NCI-H1092 (cell line): ENCODE measurements at places on chromosomes 2 and 18.

- DNase-seq = no peak
Observed at GRCh38 chr2:173355866-173356508, 1.3 kb downstream of the CDCA7 start.

DNA sequence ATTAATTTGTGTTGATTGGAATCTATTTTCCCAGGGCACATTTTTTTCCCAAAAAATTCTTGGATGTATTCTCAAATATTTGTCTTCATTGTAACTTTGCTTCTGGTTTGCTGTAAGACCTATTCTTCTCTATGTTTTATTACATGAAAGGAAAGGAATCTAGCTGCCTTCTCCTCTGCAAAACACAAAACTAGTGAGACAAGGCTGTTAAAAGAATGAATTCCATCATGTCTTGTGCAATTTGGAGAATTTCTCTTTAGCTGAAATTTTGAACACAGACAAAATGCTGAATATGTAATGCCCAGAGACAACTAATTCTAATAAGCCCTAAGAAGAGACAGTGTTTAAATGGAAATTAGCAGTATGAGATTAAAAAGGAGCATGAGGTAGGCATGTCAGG lies 275.9 kb downstream of the CDH20 start:
- no peak for DNase-seq

DNA sequence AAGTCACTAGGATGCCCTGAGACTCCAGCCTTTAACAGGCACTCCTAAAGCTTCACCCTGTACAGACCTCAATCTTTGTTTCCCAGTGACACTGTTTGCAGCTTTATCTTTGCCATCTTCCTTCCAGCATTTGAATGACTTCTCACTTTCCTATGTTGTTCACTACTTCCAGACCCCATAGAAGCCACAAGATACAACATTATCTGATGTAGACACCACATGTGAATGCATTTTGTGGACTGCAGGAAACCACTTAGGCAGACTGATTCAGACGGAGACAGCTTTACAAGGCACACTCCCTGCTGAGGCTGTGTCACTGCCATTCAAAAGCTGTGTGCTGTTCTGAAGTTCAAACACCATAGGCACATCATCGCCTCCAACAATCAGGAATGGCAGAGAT lies 67.3 kb upstream of the SPATS2L start:
- DNase-seq = no peak

- DNase-seq = no peak
Observed at GRCh38 chr2:200472853-200473464, 36.9 kb downstream of the KCTD18 start.

- DNase-seq = no peak
Observed at GRCh38 chr18:51039138-51040112, 9.4 kb downstream of the SMAD4 start.

DNA sequence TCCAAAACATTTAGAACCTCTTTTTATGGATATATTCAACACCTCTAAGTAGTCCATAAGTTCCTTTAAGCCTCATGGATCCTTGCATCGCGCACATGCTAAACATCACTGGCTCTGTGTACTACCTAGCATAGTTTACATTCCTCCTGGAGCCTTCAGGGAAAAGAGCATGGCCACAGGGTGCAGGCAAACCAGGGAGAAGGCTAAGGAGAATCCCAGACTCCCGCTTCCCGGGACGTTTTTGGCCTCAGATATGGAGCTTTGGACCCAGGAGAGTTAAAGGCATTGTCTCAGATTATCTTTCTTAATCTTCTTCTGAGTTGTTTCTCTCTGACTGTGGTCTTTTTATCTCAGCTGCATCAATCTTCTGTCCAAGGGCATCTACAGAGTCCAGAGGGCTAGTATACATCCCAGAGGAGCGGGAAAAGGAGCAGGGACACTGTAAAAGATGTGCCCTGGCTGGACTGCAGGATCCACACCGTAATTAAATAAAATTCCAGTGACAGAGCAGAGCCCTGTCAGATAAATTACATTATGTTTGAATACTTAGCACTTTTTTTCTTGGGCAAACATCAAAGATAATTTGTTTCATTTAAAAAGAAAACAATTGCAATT lies 36.9 kb downstream of the RIT2 start:
- DNase-seq = no peak

GRCh38 chr2:218891275-218892135 lies 10.9 kb downstream of the WNT10A start:
- DNase-seq = no peak

- no peak for DNase-seq
Observed at GRCh38 chr18:6591491-6591890, 138.0 kb upstream of the ARHGAP28 start.

GRCh38 chr18:51290860-51291259 lies 93.4 kb upstream of the MEX3C start:
- no peak for DNase-seq

GRCh38 chr18:35282353-35282752 lies 7.7 kb downstream of the ZSCAN30 start:
- DNase-seq = no peak

DNA sequence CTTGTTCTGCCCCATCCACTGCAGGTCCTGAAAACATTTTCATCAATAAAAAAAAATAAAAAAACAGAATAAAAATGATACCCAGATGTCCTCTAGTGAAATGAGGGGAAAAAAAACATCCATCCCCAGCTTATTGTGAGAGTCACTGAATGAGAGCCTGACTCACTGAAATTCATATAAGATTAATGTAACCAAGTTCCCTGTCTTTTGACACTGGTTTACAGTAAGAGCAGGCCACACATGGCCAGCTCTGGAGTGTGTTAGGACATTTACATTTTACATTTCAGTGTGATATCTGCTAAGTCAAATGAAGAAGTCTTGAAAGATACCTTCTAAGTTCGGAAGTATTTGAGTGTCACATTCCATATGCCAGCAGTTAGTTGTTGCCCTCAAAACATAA lies 21.1 kb upstream of the IL18R1 start:
- no peak for DNase-seq

GRCh38 chr2:221571551-221572218 lies 419 bp downstream of the EPHA4 start:
- DNase-seq = no peak

GRCh38 chr2:233012301-233012971 lies 620 bp downstream of the NGEF start:
- no peak for DNase-seq

- no peak for DNase-seq
Observed at GRCh38 chr2:182300608-182301007, 126.2 kb downstream of the PDE1A start.

DNA sequence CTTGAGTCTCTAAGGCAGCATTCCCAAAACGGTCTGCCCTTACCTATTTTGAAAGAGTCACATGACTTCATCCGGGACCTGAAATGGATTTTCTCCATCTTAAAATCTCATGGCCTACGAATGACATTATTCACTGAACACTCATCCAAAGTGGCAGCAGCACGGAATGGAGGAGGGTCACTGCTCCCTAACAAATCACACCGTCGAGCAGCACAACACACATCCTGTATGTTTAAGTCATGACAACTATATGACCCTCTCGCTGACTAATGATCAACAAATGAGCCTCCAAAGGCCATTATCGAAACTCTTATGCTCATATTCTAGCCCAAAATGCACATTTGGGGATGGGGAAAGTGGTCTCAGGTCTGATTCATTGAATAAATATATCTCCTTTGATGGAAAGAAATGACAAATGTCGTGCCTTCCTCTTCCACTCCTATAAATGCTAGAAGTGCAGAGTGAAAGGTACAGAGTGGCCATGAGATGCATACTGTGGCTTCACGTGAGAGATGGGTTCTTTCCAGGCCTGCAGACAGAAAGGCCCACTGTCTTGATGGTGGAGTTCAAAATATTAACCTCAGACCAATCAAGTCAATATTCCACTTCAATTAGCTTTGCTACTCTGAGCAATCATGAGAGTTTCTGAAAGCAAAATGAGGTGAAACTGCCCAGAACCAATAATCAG lies 70.8 kb downstream of the C2orf76 start:
- DNase-seq = no peak

DNA sequence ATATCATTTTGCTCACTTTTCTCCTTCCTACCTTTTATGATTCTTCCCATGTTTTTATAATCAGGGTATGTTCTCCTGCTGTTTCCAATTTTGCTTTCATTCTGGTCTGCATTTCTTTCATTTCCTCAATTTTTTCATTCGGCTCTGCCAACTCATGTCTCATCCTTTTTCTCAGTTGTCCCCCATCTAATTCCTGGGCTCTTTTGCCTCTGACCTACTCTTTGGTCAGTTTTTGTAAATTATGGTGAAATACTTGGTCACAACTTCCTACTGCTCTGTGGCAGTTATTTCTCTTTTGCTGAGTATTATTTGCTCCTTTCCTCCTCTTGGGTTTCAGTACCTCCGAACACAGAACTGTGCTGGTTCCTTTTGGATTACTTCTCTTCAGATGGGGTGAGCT lies 27.5 kb downstream of the MYO7B start:
- no peak for DNase-seq

GRCh38 chr2:149160701-149161217 lies 122.3 kb downstream of the LYPD6B start:
- no peak for DNase-seq

DNA sequence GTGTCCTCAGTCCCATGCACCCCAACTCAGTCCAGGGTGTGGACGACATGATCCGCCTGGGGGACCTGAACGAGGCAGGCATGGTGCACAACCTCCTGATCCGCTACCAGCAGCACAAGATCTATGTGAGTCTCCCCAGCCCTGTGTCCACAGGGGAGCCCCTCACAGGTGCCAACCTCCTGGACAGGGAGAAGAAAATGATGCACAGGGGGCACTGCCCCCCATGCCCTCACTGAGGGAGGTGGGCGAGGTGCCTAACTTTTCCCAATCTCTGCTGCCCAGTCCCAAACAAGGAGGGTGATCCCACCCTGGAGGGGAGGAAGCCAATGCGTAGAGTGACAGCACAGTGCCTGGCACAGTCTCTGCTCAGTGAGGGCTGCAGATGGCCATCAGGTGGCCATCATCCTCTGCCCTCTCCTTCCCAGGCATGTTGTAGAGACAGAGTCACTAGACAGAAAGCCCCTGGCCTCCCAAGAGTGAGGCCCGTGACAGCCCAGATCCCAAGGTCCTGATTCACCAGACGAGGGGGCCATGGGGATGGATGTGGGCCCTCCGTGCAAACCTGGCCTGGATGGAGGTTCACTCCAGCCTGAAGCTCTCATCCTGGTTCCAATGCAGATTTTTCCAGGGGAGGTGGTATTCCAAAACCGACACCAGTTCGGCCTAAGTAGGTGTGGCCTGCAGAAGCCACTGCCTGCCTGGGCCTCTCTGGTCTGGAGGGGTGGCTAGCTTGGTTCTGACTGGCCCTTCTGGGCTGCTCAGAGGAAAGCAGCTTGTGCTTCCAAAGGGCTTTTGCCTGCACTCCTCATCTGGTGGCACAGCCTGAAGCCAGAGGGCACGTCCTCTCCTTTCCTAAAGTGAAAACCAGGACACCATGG lies 30.0 kb downstream of the MYO7B start:
- DNase-seq = no peak

GRCh38 chr2:172196768-172197431 lies 94.2 kb upstream of the DLX2 start:
- no peak for DNase-seq

GRCh38 chr2:24435391-24436316 lies 55.4 kb upstream of the NCOA1 start:
- peak; percentile 7 for DNase-seq

- DNase-seq = no peak
Observed at GRCh38 chr18:35642802-35643201, 61.3 kb downstream of the GALNT1 start.

GRCh38 chr2:106304612-106305184 lies 110.6 kb upstream of the UXS1 start:
- no peak for DNase-seq

DNA sequence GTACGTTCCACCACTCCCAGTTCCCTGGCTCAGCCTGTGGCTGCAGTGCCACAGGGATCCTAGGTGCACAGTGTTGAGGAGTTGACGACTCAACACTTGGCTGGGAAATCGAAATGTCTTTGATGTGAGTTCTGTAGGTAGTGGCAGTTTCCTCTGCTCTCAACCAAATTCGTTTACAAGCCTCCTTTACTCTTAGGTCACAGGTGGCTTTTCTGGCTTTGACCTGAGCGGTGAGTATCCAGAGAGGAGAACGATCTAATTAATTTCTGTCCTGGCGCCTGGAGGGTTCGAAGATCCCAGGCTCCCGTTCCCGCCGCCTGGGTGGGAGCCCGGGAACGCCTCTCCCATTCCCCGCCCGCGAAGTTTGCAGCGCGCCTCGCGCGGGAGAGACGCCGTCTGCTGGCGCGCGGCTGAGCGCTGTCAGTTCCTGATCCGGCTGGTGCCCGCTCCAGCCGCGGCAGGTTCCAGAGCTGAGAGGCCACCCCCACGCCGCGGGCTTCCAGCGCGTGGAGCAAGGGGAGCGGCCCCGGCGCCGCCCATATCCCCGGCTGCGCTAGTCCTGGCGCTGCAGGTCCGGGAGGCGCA lies at the start of gene LAMA3:
LAMA3 (plus strand) TSS at position 423 of the 585 bp plus-strand sequence. CDS start 231 bp downstream, outside the sequence.
- DNase-seq = peak; percentile 19

DNA sequence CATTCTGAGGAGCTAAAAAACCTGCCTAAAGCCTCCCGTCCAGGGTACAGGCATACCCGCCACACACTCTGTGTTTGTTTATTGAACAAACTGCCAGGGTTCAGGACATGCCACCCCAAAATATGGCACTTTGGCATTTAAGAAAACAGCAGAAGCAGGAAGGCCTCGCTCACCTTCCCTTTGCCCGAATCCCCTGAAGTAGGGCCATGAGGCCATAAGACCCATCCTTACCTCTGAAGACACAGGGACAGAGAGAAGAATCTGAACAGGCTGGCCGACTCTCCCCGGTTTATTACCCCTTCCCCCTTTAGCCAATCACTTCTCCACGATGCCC lies 1.7 kb upstream of the NEURL3 start:
- DNase-seq = no peak

GRCh38 chr2:47206681-47207080 lies 51.6 kb upstream of the STPG4 start:
- DNase-seq = no peak

DNA sequence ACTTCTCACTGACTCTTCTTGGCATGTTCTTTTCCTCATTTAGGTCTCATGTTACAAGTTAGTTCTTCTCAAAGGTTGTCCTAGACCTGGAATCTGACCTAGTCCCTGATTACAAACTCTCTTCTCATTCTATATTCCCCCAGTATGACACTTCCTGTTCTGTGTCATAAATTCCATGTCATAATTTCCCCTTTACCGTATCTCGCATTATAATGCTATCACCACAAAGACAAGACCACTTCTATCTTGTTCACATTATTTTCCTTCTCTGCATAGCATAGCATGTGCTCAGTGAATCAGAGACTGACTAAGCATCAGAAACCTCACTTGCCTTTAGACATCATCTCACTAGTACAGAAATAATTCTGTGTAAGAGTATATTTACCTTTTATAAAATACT lies 63.6 kb upstream of the CAVIN2 start:
- DNase-seq = no peak

DNA sequence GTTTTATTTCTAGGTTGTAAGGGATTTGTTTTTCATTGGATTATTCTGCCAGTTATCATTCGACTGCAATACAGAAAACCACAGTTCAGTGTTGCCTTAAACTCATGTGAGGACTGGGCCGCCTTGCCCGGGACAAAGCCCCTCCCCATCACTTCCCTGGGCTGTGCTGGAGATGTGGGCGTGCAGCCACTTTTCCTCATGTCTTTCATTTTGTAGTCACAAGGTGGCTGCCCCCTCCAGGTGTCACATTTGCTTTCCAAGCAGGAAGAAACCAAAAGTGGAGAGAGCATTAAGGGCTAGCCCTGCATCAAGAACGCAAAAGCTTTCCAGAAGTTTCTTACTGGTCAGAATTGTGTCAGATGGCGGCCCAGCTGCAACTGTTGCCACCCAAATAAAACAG lies 492.5 kb upstream of the ID2 start:
- DNase-seq = no peak

- no peak for DNase-seq
Observed at GRCh38 chr18:6600667-6601167, 128.8 kb upstream of the ARHGAP28 start.
